ENCODE measurements at places on chromosomes 1 and 21.

GRCh38 chr1:206955476-206956451 lies 9.5 kb upstream of the PIGR start:
- no peak for DNase-seq

DNA sequence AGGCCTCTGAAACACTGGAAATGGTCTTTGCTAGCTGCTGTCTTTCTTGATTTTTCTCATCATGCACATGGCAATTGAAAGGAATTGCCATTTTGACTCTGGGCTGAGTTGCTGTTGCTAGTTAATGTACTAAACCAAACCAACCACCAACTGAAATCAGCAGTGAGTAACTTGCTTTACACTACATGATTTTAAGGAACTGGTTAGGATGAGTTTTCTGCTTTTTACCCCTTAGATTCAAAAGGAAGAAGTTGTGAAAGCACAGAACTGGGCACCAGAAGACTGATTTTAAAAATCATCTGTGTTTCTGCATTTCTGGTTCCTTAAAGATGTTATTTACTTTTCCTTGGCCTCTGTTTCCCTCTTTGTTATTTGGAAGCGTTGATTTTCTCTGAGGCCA lies 361.9 kb downstream of the HLX start:
- DNase-seq, result no peak

GRCh38 chr1:160997323-160998038 lies 23.5 kb downstream of the F11R start:
- DNase-seq, result peak; percentile 12

GRCh38 chr21:17536381-17536780 lies 23.5 kb downstream of the CXADR start:
- no peak for DNase-seq

DNA sequence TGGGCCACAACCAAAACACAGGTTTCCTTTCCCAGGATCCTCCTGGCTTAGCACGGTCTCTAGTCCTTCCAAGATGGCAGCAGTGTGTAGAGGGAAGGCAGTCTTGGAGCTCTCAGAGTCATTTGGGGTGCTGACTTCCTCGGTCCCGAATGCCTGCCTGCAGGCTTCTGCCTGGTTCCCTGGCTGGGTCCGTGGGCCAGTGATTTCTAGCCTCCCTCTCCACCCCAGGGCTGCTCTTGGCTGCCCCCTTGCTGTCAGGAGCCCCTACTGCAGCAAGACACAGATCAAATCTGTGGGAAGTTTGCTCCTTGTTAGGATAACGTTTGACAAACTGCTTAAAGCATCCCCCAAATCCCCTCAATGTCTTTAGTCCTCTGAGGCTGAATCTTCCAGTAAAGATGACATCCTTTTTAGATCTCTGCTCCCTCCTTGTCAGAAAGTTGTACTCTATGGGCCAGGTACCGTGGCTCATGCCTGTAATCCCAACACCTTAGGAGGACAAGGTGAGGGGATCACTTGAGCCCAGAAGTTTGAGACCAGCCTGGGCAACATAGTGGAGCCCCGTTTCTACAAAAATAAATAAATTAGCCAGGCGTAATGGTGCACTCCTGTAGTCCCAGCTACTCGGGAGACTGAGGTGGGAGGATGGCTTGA lies 272.5 kb downstream of the RRAGC start:
- peak; percentile 12 for DNase-seq

DNA sequence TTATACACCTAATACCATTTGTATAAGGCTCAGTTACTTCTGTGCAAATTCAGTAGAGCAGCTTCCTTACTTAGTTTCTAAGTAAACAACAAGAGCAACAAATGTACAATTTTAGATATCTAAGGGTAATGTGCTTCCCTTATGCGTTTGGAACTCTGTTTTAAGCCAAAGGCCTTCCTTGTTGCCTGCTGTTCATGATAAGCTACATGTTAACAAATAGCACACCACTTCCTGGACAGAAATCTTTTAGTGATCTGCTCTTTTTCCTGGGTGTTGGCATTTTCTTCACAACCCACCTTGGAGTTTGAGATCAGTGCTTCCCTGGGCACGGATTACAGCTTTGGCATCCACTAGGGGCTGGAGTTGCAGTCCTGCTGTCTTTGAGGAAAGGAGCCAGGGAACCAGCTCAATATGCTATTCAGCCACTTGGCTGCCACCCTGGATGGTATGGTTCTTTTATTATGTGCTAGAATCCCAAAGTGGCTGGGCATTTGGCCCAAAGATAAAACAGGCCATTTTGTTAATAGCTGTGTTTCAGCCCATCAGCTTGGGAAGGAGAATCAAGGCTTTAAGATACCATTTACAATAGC lies 55.6 kb upstream of the ADAR start:
- DNase-seq, result no peak

- no peak for DNase-seq
Measured at GRCh38 chr21:35475009-35475408, 425.9 kb upstream of the RUNX1 start.

- no peak for DNase-seq
Measured at GRCh38 chr21:46442938-46443337, 15.8 kb upstream of the DIP2A start.

- no peak for DNase-seq
Measured at GRCh38 chr1:19885821-19886220, 3.6 kb downstream of the OTUD3 start.

GRCh38 chr1:27444632-27445031 lies 45.3 kb downstream of the WASF2 start:
- no peak for DNase-seq

DNA sequence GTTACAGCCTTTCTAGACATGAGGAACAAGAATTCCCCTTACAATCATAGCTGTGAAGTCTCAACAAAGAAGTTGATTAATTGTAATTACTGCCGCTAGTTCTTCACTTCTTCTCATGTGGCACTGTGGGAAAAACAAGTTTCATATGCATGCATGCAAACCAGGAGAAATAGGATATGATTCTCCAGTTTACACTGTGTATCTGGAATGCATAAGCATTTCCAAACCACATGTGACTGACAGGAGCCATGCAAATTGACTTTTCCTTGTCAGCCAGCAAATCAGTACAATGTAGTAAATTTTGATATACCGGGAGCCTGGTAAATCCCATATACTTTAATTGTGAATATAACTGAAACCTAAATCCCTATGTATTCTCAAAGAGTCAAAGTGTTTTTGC lies 279.3 kb downstream of the PAPPA2 start:
- no peak for DNase-seq

GRCh38 chr1:14659913-14660312 lies 61.4 kb downstream of the KAZN start:
- DNase-seq, result no peak

DNA sequence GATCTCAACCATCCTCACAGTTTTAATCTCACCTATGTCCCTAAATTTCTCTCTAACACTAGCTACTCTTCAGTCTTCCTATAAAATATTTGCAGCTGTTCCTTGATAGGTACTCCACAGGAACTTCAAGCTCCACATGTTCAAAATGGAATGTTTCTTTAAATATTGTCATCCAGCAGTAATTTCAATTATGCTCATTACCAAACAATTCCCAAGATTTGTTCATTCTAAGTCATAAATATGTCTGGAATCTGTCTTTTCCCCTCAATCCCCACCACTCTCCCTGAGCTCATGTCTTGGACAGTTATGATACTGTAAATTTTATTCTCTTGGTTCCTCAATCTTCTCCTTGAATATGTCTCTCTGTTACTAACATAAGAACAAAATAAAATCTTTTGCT lies 214.4 kb downstream of the NRIP1 start:
- no peak for DNase-seq
